ENCODE measurements at places on chromosomes 11 and 22.

GRCh38 chr11:114215871-114216795 is 80.1 kb upstream of the NNMT start:
- DNase-seq, result no peak

DNA sequence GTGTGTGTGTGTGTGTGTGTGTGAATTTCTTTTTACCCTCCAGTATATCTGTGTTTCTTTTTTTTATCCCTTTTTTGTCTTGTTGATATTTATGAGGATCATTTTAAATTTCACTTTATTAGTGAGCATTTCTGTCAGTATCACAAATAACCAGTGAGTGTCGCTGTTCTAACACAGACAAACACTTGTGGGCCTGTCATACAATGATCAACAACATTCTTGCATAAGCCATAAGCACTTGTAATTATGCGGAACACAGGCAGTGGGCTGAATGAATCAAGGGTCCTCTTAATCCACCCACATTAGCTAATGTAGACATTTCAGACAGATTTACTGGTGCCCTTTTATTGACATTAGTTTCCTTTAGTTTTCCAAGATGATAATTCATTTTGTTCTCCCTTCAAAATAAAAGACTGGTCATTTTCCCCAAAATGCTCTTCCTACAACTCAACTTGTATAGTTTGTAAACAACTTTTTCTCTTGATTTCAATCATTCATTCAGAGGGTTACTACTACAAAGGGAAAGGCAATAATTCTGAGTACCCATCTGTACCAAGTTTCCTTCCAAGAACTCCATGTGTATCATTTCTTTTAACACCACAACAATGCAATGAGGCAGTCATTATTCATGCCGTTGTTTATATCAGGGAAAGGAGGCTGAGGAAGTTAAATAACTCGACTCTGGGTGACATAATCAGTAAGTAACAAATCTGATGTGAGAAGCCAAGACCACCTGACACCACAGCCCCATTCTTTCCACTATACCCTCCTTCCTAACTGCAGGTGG is 34.5 kb upstream of the ANO3 start:
- no peak for DNase-seq

DNA sequence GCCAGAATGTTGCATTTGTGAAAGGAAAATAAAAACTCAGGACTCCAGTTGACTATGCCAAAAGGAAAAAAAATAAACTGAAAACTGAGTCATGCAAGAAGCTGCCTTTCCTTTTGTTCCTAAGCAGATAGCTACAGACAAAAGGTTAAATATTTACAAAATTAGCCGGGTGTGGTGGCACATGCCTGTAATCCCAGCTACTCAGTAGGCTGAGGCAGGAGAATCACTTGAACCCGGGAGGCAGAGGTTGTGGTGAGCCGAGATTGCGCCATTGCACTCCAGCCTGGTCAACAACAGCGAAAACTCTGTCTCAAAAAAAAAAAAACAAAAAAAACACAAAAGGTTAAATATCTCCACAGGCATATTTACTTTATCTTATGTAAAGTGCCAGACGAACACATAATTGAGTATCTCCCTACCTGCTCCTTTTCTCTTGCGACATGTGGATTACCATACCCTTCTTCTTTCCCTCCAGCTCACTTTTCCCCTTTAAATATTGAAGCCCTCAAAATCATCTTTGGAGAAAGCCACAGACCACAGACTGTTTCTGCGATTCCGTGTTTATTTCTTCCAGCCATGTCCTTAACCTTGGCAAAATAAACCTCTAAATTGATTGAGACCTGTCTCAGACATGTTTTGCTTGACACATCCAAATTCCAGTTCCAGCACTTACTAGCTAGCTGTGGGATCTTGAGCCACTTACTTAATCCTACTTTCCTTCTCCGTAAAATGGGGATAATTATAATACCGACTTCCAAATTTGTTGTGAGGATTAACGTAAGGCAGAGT is 2.3 kb upstream of the SMPD1 start:
- DNase-seq, result no peak

DNA sequence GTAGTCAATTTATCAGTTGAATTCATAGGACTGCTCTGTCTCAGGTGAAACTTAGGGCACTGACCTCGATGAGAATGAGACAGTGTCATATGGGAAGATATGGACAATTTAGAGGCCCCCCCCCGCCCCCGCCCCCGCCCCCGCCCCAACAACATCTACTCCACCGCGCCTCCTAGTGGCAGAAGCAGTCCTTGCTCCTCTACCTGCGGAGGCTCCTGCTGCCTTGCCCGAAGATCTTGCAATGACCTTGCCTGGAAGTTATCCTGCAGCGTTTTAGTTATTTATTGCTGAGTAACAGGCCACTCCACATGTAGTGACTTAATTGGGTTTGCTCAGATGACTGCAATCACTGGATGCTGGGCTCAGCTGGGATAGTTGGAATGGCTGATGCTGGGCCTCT is 15.2 kb downstream of the SERPINH1 start:
- DNase-seq, result peak; percentile 38

GRCh38 chr22:44755956-44756361 is 3.6 kb downstream of the ARHGAP8 start:
- DNase-seq, result no peak

DNA sequence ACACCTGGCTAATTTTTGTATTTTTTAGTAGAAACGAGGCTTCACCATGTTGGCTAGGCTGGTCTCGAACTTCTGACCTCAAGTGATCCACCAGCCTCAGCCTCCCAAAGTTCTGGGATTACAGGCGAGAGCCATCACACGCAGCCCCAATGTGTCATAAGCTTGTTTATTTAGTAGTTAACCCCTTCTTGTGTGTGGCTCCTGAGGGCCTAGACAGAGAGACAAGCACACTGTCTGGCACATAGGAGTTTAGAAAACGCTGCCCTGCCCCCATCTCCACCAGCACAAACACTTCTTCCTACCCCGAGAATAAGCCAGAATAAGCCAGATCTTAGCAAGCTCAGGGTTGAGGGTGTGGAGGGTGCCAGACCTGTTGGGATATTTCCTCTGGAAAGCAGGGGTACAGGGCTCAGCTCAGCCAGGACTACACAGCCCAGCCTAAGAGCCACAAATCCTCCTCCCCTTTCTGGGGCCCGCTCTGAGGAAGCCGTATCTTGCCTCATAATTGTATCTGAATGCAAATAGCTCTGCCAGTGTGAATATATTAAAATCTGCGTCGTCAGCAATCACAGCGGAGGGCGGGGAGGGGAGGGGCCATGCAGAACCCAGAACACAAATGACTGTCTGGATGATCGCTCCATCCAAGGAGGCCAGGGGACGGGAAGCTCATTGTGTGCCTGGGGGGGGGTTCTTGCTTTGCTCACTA is 247.3 kb downstream of the MN1 start:
- no peak for DNase-seq

- no peak for DNase-seq
These were observed 60.9 kb downstream of the YAP1 start for GRCh38 chr11:102171101-102171500.

DNA sequence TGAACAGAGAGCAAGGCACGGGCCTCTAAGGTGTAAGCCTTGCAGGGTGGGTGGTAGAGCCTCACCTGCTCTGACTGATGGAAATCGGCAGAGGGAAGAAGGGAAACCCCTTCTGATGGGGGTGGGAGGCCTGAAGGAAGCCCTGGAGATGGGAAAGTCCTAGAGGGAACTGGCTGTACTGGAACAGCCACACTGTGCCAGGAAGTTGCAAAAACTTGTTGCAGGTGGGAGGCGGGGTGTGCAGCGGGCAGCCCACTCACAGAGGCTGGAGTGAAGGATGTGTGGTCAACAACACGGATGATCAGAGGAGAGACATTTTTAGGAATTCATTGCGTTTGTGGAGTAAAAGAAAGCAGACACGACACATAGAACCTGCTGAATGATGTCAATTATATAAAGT is 91.3 kb downstream of the ZC3H12C start:
- DNase-seq, result no peak

DNA sequence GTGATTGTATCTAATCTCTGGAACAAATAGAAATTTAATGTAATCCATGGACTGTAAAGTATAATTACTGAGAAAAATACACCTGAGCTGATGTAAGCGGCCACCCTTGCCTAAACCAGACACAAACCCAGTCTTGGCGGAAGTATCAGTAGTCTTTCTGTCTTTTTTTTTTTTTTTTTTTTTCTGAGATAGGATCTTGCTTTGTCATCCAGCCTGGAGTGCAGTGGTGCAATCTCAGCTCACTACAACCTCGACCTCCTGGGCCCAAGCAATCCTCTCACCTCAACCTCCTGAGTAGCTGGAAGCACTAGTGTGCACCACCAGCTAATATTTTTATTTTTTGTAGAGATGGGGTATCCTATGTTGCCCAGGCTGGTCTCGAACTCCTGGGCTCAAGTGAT is 5.5 kb upstream of the CXCR5 start:
- no peak for DNase-seq

GRCh38 chr11:130390071-130390758 is 38.2 kb downstream of the ADAMTS8 start:
- DNase-seq, result no peak

DNA sequence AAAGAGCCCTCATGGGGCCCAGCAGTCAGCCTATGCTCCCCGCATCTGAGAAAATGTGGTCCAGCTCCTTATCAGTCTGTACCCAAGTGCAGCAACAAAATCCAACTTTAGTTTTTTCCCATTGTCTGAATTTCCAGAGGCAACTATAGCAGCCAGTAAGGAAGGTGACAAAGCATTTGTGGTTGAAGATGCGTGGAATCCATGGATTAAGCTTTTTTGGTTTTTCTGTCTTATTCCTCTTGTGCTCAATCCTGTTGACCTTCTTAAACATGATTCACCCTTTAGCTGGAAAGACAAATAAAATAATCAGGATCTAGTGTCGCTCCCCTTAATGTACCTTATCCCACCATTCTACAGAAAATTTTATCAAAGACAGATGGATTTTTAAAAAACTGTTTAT is 14.3 kb downstream of the GDPD4 start:
- no peak for DNase-seq

DNA sequence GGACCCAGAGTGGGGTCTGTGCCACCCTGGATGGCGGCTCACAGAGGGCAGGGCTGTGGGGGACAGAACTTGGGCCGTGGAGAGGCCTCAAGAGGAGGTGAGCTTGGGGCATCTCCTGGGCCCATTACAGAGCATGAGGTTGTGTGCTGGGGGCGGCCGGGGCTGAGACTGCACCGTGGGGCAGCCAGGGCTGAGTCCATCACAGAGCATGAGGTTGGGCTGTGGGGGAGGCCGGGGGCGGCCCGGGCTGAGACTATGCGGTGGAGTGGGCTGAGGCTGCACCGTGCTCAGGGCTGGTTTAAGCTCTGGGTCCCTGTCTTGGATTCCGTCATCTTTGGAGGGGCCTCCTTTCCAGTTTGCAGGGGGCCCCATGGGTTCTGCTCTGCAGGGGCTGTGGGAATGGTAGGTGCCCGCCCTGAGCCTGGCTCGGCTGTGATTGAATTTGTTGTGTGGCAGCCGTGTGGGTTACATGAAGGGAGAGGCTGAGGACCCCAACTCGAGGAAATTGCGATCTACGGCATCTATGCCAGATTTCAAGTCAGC is 38.1 kb upstream of the MUC5AC start:
- DNase-seq, result no peak

DNA sequence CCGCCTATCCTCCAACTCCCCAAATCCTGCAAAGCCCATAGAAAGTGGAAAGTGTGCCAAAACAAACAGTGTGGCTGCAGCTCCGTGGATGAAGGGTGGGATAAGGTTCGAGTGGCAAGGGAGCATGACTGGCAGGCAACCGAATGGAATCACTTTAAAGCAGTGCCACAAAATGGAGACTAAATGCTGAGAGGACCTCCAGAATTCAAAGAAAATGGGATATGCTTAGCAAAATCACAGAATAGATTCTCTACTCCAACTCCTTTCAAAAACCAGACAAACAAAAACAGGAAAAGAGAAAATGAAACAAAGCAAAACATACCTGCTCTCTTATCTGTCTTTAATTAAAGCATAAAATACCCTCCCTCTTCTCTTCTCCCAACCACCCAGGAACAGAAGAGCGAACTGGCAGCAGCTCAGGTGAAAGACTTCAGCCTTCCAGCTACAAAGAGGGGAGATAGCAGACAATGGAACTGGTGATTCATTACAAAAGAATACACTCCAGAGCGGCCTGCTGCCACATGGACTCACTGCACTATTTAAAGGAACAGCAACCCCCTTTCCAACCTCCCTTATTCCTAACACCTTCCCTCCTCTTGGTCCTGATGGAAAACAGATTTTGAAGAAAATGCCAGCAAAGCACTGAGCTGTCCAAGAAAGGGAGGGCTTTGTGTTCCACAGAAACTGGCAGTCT is 118.5 kb downstream of the APOL5 start:
- no peak for DNase-seq

Data from stimulated activated CD8-positive, alpha-beta memory T cell treated with anti-CD3 and anti-CD28 coated beads, Interleukin-7, amount 100 ng/mL, for 24 hours (primary cell).